ENCODE measurements at places on chromosomes 4 and X.

DNA sequence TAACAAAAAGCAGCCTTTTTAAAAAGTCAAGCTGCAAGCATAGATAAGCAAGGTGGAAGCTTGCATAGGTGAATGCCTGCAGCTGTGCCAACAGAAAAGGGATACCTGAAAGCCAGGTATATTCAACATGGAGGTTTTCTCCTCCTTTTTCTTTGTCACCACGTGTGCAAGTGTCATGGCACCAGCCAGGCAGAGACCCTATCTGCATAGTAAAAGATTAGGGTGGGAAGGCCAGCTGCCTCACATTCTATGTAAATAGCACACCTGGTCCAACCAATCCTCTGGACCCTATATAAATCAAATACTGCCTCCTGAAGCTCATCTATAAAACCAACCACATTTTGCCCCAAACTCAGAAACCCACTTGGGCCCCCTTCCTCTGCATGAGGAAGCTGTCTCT lies 28.0 kb upstream of the PLK4 start:
- no peak for DNase-seq

DNA sequence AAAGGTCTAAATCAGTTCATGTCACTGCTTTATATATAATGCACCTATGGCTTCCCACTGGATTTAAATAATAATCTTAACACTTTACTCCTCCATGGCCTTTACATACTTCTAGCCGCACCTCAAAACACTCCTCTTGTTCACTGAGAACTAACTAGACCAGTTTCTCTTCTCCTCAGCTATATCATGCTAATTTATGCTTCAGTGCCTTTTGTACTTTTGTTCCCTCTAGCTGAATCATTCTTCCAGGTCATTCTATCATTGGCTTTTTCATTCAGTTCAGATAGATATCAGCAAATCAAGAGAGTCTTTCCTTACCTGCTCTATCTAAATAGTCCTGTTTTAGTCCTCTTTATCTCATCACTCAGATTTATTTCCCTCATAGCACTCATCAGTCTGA lies 64.2 kb downstream of the TET2 start:
- DNase-seq = no peak

DNA sequence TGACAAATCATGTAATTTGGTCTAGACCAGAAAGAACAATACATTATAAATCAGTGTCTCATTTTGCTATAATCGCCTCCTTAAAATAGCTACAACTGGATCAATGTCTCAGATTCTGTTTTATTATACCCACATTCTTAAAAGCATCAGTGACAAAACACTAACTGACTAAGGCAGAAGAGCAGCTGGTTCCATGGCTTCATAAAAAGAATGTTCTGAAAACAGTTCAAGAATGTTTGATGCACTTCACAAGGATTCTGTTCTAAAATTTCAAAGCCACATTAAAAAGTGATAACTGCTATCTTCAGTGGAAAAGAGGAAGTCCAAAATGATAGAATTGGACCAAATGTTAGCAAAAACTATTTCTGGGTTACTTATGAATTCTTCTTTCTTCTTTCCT lies 69.8 kb downstream of the COL25A1 start:
- DNase-seq = no peak

DNA sequence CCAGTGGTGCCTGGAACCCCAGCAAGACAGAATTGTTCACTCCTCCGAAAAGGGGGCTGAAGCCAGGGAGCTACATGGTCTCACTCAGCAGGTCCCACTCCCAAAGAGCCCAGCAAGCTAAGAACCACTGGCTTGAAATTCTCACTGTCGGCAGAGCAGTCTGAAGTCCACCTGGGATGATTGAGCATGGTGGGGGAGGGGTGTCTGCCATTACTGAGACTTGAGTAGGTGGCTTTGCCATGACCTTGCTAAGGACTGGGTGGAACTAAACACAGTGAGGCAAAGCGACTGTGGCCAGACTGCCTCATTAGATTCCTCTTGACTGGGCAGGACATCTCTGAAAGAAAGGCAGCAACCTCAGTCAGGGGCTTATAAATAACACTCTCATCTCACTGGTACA lies 122.6 kb upstream of the ZC4H2 start:
- DNase-seq = no peak

- DNase-seq = no peak
Measured at GRCh38 chr4:42320822-42321388, 76.4 kb upstream of the SHISA3 start.

- no peak for DNase-seq
Measured at GRCh38 chrX:63784346-63784901, 590 bp downstream of the ARHGEF9 start.

- DNase-seq = no peak
Measured at GRCh38 chr4:53147197-53147596, 218.7 kb downstream of the SCFD2 start.

DNA sequence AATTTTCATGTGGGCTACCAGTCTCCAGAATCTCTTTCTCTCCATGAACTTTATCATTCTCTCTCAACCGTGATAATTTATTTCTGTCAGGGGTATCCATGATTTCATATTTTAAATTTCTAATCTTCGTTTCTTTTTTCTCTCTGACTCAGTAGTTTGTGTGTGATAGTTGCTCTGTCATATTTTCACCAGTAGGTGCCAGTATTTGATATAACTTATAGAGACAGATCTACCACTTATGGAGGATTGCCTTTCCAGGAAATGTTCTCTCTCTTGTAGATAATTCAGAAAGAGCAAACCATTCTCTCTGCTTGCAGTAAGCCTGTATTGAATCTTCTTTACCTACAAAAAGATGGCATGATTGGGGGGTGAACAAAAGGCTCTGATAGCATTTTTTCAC lies 79.3 kb upstream of the DYNLT3 start:
- peak; percentile 51 for DNase-seq

- DNase-seq = no peak
Measured at GRCh38 chrX:7654316-7654715, 188.7 kb upstream of the VCX start.

GRCh38 chrX:30283456-30284200 lies 25.6 kb downstream of the NR0B1 start:
- DNase-seq = no peak

DNA sequence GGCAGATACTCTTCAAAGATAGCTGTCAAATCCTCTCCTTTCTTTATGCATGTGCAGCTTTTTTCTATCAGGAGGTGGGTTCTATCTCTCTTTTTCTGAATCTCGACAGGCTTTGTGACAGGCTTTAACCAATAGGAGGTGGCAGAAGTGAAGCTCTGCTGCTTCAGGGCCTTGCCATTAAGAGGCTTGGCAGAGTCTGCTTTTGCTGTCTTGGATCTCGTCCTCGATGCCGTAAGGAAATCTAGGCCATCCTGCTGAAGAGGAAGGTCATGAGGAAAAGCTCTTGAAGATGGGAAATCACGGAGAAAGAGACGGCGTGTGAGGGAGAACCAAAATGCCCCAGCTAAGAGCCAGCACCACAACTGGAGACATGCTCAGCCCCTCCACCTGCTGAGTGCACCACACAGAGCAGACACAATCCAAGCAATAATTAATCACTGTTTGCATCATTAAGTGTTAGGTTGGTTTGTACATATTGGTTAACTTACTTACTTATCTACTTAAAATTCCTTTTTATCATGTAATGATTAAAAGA lies 92.2 kb downstream of the DDIT4L start:
- DNase-seq = no peak

GRCh38 chrX:31269914-31270313 lies 198.1 kb upstream of the FTHL17 start:
- DNase-seq = no peak

DNA sequence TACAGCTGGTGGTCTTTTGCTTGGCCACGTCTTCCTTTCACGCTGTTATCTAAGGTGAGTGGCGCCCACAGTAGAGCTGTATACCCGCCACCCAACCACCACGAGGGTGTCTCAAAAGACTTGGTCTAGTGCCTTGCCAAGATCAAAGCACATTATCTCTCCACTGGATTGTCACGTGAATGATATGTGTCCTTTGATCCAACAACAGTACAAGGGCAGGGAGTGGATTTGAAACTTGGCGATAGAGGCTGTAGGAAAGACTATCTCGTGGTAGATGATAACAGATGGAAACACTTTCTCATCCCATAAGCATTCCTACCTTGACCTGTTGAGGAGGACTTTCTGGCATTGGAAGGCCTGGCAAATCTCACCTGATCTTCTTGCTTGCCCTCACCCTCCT lies 37.7 kb upstream of the BCLAF3 start:
- no peak for DNase-seq

DNA sequence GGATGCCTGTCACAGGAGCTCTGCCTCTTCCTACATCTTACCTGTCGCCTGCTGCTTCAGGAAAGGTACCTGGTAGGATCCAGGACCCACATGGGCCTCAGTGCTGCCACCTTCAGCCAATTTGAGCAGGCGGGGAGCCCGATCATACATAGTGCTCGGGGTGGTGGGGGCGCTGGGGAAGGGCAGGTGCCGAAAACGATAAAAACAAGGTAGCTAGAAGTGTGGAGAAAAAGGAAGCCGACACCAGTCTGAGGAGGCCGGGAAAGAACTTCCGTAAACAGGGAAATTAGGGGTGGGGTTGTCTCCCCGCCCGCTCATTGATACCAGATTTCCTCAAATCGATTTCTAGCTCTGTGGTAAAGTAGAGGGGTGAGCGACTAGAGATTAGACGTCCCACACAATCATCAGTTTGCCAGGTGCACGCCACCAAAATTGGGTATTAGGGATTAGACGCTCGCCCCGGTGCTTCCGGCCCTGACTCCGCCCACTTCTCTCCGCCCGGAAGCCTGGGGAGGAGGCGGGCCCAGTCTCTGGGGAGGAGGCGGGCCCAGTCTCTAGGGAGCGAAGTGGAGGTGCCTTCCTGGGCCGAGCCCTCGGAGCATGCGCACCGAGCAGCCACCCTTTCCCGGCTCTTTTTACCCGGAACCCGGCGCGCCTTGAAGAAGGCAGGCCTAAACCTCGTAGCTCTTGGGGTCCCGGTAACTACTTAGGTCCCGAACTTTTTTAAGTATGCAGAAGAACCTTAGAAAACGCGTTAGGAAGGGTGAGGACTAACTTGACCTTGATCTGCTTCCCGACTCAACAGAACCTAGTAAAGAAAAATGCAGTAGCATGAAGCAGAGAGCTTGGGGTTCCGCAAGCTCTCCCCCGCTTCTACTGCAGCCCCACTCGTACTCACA lies at the start of gene STPG2:
Gene STPG2, minus strand, starts transcription at position 476 of the 899 bp plus-strand sequence.
- peak; percentile 88 for DNase-seq

GRCh38 chr4:107647591-107647990 lies 72.4 kb downstream of the PAPSS1 start:
- DNase-seq = no peak

DNA sequence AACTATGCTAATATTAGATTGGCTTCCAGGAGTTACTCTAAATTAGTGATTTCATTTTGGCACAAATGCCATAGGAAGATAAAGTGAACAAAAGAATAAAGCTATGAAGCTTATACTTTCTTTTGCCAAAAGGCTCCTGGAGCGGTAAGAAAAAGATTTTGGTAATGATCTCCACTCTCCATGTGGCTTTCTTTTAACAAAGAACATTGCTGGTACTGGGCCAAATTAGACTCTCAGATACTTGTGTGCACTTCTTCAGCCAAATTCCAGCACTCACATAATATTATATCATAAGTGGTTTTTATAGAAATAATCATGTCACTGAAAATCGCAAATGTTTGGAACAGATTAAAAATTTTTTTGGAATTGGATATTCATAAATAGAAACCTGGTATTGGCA lies 142.4 kb upstream of the FGF13 start:
- DNase-seq = no peak

DNA sequence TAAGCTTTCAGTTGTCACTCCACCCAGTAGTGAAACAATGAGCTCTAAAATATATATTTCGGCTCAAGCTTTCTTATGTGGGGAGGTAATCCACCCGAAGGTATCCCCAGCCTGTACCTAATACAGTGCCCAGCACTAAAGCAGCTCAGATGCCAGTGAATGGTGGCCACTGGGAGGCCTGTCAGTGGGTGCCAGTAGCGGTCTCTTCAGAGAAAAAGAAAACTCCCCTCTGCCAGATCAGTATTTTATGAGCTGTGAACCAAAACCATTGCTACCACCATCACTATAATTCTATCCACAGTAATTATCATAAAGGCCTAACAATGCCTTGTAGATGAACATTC lies 835 bp upstream of the NFKB1 start:
- peak; percentile 43 for DNase-seq

GRCh38 chrX:118862091-118862490 lies 38.5 kb downstream of the ZCCHC12 start:
- DNase-seq = no peak

GRCh38 chr4:138967313-138967712 lies 48.3 kb upstream of the NOCT start:
- DNase-seq = no peak

GRCh38 chr4:76690011-76690905 lies 207.7 kb downstream of the SOWAHB start:
- DNase-seq = peak; percentile 46

DNA sequence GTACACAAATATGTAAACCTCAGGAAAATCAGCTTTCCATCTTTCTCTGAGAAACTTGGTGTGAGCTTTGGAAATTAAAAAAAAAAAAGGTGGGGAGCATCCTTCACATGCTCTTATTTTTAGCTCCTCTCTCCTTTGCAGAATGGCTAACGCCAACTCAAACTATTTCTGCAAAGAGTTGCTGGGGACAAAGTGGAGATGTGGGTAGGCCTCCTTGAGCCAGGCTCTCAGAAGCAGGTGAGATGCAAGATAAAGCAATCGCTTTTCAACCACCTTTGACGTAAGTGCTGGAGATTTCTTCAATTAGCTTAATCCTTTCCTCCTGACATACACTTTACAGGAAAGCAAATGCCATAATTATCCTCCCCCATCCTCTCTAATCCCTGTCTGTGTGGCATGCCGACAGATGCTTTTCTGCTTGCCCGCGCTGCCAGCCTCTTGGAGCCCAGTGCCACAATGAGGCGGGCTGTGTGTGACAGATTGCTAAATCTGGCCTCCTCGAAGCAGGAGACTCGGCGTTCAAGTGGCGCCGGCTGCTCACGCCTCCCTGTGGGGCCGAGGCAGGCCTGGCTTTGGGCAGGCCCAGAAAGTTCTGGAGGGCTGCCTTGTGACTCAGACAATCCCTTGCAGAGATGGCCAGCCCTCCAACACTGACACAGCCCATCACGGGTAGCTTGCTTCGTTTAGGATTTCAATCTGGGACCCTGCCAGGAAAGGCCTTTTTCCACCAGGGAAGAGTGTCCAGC lies 64.9 kb upstream of the SOD3 start:
- no peak for DNase-seq

GRCh38 chrX:101206471-101206870 lies 13.1 kb upstream of the DRP2 start:
- no peak for DNase-seq

DNA sequence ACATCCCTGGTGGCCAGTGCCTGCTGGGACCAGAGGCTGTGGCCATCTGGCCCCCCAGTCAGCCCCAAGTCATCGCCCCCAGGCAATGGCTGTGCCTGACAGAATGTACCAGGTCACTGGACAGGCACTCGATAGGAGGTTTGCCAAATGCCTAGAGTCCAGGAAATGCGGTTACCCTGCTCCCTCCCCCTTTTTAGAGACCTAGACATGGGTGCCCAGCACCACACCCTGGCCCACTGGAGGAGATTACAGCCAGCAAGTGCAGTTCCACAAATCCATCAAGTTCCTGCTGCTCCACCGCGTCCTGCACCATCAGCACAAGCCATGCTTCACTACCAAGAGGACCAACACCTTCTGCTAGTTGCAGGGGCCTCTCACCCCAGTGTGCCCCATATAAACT lies 16.2 kb upstream of the ZFX start:
- no peak for DNase-seq

- DNase-seq = peak; percentile 39
Measured at GRCh38 chr4:75995727-75996126, 5.0 kb upstream of the SDAD1 start.

GRCh38 chr4:144189121-144189520 lies 48.6 kb upstream of the GYPA start:
- DNase-seq = no peak
